T-cell (primary cell): ENCODE measurements at places on chromosomes 11 and 22.
A peak's percentile ranks its signal among the peaks of the same experiment; 100 is the strongest.

GRCh38 chr11:119905162-119905561, 176.2 kb upstream of the NECTIN1 start:
- DNase-seq, result no peak

DNA sequence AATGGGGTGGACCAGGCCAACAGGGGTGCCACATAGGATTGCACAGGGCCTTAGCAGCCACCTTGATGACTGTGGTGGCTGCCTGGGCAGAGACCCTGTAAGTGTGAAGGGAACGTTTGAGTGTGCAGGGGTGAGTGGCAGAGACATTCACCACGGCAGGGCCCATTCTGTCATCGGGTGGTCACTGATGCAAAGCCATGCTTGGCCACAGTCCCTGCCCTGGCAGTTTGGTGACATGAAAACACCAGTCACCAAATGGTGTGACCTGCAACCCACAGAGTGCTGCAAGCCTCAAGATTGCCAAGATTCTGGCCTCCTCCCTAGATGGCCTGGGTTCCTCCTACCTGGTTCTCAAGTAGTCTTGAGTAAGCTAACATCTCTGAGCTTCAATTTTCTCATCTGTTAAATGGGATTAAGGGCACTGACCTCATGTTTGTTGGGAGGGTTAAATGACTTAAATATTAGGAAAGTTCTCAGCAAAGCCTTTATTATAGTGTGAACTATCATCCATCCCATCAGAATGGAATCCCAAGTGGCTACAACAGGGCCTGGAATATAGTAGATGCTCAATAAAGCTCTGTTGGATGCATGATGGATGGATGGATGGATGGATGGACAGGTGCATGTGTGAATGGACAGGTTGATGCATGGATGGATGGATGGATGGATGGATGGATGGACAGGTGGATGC, 53.0 kb downstream of the MACROD1 start:
- DNase-seq, result no peak

- no peak for DNase-seq
These were observed at the start of gene SEZ6L for GRCh38 chr22:26169315-26170111. TSS of gene SEZ6L (plus strand) at chr22:26169462. CDS start at chr22:26169670, 208 bp downstream.

- DNase-seq, result peak; percentile 36
These were observed 193.2 kb upstream of the PLET1 start for GRCh38 chr11:112453601-112454577.

DNA sequence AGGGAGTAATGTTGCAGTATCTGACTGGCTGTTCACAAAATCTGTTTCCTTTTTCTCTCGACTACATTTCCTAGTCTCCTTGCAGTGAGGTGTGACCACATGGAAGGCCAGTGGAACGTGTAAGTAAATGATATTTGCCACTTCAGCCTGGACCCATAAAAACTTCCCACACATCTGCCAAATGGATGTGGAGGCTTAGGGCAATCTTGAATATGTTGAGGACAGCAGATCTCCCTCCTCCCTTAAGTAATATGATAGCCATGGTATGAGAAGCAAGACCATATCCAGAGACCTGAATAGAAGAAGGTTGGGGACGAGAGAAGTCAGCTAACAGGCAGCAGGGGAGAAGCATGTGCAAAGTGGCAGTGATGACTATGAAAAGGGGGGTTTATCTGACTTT, 33.0 kb upstream of the C11orf87 start:
- no peak for DNase-seq

- DNase-seq, result no peak
These were observed 11.1 kb downstream of the APOL5 start for GRCh38 chr22:35728639-35729308.

DNA sequence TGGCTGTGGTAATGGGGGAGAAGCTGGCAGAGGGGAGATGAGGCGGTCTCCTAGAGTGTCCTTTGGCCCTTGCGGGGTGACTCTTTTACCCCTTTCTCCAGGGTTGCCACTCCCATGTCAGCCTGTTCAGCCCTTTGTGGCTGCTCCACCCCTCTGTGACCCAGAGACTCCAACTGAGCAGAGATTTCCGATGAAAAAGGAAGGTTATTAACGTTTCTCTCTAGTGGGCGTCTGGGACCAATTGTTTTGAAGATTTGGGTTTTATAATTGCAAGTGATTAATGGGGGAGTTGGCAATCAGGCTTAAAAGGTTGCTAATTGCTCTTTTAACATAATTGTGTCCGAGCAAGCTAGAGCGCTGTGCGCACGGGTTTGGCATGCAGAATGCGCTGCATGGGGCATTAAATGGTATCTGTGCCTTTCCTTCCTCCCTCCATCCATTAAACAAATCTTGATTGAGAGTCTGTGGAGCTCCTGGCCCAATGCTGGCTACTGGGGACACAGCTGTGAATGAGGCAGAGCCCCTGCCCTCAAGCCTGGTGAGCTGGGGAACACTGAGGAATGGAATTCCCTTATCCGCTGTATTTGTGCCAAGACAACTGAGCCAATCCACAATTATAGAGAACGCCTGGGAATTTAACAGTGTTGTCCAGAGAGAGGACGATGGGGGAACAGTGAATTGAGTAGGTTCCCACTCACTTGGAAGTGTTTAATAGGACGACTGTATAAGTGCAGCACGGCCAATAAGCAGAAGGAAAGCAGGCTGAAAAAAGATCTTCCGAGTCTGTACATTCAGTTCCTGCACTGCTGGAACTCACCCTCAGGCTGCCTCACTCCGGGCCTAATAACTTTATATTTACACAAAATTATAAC, 295.9 kb downstream of the MIAT start:
- no peak for DNase-seq

DNA sequence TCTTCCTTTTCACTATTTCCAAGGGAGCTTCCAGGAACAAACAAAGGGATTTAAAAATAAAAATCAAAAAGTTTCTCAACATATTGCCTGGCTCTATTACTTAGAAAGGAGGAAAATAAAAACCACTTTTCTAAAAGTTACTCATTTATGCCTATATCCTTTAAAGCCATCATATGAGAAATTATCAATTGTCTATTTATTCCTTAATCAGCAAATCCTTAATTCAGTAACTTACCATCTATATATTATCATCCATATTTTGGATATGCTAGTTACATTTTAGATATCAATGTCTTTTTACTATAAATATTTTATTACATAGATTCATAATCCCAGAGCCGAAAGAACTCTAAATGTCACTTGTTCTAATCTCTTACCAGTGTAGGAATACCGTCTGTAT, 481.5 kb upstream of the ANO5 start:
- DNase-seq, result no peak

DNA sequence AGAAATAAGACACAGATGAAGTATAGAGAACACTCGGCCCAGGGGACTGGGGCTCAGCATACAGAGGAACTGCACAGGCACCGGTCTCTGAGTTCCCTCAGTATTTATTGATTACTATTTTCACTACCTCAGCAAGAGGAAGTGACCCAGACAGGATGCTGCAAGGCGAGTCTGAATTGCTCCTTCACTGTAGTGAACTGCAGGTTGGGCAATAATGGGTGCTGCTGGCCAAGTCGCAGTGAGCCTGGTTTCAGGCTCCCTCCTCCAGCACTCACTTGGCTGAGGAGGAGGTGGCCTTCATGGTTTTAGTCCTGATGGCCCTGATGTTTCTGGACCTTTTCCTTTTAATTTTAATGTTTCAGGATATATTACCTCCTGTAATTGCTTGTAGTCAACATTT, 10.4 kb downstream of the OR52K2 start:
- DNase-seq, result no peak

DNA sequence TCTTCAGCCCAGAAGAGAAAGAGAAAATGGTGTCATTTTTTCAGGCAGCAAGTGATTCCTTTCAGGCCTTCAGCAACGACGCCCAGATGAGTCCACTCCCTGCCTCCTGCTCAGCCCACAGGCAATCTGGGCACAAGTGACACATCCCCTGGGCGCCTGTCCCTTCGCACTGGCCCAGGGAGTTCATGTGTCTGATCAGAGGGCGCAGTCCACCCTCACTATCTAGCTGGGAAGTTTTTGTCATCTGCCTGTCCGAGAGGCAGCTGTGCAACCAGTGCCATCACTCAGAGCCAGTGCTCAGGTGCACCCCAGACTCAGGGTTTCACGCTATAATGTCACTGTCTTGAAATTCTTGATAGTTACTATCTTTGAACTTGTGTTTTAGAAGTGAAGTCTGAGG, 1.4 kb upstream of the KCNQ1OT1 start:
- DNase-seq, result no peak

- DNase-seq, result no peak
These were observed 89.3 kb downstream of the GRIA4 start for GRCh38 chr11:105699203-105699602.

DNA sequence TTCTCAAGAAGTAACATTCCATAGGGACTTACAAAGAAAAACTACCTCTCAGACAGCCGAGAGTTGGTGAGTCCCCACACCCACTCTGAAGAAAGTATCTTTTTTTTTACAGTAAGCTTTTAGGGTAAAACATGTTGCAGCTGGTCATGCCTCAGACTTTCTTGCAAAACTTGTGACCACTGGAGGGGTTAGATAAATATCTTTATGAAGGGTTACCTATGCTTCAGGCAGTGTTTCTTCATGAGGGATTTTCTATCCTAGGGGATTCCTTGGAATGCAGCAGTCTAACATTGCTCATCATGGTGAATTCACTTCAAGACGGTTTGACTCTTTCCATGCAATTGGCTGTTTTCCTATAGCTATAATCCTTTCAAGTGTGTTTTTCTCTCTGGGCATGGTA, 20.8 kb upstream of the SNX19 start:
- DNase-seq, result no peak

- DNase-seq, result no peak
These were observed 17.6 kb downstream of the DAGLA start for GRCh38 chr11:61697764-61698163.

GRCh38 chr11:128135451-128135850, 451.9 kb downstream of the ETS1 start:
- DNase-seq, result no peak

GRCh38 chr22:23856721-23857605, 712 bp upstream of the SLC2A11 start:
- no peak for DNase-seq

- no peak for DNase-seq
These were observed 303.9 kb downstream of the CASP12 start for GRCh38 chr11:104594228-104594958.

GRCh38 chr22:40238425-40239344, 61.0 kb downstream of the TNRC6B start:
- no peak for DNase-seq
